NCI-H526 treated with DMSO at 0.1 percent for 48 hours (cell line): ENCODE measurements at places on chromosomes 2 and 18.
A peak's percentile ranks its signal among the peaks of the same experiment; 100 is the strongest.

GRCh38 chr2:33492399-33493134 is 16.1 kb downstream of the RASGRP3 start:
- no peak for DNase-seq

GRCh38 chr18:55400590-55401541 is 187.1 kb downstream of the TCF4 start:
- peak; percentile 23 for DNase-seq

GRCh38 chr2:216073773-216074172 is 7.8 kb downstream of the PECR start:
- no peak for DNase-seq

DNA sequence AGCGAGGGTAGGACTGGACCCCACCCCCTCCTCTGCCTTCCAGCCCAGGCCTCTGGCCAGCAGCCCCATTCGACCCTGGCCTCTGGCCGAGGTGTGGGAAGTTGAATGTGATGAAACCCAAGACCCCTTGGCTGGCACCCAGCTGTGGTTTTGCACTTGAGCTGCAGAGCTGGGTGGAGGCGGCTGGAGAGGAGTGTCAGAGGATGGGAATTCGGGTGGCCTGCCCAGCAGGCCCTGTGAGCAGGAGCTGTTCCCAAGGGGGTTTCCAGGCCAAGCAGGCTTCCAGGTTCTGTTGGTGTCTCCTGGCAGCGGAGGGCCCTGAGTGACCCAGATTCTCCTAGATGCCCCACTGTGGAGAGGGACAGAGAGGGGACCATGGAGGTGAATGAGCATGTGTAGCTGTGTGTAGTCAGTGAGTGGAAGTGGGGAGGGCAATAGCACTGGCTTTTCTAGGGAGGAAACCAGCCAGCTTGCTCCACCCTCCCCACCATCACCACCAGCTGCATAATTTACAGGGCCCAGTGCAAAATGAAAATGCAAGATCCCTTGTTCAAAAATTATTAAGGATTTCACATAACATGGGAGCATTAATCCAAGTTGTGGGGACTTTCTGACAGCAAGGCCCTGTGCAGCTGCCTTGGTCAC is 172.2 kb upstream of the HAAO start:
- DNase-seq: no peak

DNA sequence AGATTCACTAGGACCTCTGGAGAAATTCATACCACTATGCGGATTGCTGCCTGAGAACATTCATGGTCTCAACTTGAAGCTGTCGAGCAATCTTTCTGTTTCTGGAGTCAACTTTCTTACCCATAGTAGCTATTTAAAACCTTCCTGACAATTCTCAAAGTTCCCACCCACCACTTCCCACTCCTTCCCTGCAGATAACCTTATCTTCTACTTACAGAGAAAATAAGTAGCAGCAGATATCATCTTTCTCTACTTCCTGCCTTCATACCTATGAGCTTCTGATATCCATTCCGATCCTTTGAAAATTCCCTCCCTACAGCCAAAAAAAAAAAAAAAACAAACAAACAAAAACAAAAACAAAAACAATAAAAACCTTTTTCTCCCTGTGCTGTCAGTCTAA is 81.2 kb upstream of the CYRIA start:
- DNase-seq: no peak

DNA sequence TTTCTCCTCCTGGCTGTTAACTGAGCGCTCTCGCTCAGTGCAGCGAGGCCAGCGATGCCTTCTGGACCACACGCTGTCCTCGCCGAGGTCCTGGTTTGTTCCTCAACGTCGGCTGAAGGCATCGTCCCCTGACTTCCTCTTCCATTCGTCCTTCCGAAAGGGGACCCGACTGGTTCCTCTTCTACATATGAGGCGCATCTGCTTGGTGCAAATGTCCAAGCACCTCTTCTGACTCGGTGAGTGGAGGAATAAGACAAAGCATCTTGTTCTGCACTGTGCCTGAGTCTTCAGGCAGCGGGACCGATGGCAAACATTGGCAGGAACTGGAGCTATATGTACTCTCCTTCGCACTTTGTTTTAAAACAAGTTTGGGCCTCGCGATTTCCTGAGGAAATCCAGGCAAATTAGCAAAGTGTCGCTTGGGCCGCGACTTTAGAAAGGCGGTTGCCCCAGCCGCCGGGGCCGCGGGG is 621 bp upstream of the KCNS3 start:
- DNase-seq: no peak

DNA sequence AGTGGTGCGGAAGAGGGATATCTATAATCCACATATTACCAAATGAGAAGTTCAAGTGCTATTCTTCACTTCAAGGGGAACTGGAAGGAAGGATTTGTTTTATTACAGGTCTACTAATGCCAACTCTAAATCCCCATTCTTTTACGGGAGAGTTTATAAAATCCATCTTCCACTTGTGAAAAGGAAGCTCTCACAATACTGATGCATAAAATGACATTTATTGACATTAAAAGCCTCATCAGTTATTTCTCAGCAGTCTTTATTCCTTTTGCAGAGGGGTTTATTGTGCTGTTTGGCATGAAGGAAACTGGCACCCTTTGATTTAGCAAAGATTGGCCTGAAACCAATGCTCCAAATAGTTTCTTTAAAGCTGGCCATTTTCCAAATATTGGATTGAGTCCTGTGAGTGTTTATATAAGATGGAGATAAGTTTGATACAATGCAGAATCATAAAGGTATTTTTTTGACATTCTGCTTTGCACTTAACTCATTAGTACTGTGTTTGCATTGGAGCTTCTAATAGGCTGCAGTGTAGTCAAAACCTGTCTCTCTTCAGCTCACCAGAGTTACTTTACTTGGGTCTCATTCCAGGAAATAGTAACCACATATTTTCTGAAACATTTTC is 26.6 kb downstream of the LRP1B start:
- no peak for DNase-seq

DNA sequence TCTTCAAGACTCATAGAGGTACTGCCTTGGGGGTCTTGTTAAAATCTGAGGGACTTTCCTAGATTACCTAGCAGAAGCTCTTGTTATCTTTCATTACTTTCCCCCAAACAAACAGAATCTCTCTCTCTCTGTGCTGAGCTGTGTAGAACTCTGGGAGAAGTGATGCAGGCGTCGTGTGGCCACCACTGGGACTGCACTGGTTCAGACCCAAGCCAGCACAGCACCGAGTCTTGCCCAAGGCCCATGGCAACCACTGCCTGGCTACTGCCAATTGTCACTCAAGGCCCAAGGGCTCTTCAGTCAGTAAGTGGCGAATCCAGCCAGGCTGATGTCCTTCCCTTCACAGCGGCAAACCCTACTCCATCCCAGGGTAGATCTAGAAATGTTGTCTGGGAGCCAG is 28.6 kb downstream of the PPP1R1C start:
- DNase-seq: no peak

GRCh38 chr2:98468621-98469236 is 24.1 kb downstream of the INPP4A start:
- no peak for DNase-seq

GRCh38 chr2:23656597-23656973 is 270.3 kb downstream of the ATAD2B start:
- DNase-seq: no peak

GRCh38 chr18:12837747-12838146 is 46.3 kb downstream of the PTPN2 start:
- no peak for DNase-seq

DNA sequence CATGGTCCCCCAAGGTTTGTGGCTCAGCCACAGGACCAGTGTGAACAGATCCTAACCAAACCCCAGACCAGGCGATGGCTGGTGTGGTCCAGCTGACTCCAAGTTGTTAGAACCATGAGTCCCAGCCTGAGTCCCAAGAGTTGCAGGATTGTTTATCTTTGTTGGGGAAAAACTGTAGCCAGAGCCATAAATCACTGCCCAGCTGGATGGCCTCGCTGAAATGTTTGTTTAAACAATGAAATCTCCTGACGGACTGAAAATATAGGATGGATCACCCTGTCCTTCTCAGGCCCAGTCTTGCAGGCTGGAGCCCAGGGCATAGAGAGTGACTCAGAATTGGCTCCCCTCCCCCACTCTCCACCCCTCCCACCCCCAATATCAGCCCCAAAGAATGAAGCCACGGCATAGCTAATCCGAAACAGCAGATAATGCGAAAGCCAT is 36.4 kb downstream of the PKDCC start:
- no peak for DNase-seq

GRCh38 chr2:151638191-151638933 is 95.9 kb downstream of the NEB start:
- no peak for DNase-seq

DNA sequence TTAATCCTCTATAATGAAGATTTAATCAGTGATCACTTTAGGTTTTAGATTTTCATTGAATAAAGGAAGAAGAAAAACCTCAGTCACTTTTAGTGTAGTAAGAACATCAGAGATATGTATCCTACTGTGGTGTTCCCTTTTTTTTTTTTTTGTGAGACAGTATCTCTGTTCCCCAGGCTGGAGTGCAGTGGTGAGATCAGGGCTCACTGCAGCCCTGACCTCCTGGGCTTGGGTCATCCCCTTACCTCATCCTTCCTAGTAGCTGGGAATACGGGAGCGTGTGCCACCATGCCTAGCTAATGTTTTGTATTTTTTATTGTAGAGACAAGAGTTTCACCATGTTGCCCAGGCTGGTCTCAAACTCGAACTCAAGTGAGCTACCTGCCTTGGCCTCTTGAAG is 5.1 kb downstream of the SLC39A10 start:
- no peak for DNase-seq

DNA sequence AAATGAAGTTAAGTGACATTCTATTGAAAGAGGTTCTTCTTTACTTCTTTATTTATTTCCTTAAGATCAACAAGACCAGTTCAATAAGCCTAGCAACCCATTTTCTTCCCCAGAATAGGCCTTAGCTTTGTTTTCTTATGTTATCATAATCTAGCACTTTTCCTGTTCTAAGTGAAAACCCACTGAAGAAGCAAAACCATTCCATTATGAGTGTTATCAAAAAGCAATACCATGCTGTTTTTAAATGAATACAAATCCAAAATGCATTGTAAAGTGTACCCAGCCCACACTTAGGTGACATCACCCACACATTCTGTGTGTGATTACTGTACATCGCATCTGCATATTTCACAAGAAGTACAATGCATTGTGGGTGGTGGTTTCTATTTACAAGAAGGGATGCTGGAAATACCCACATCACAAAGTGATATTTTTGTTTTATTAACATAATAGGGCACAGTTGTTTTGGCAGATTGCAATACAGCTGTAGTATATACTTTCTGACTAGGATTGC is 679.5 kb downstream of the KCNJ3 start:
- no peak for DNase-seq

DNA sequence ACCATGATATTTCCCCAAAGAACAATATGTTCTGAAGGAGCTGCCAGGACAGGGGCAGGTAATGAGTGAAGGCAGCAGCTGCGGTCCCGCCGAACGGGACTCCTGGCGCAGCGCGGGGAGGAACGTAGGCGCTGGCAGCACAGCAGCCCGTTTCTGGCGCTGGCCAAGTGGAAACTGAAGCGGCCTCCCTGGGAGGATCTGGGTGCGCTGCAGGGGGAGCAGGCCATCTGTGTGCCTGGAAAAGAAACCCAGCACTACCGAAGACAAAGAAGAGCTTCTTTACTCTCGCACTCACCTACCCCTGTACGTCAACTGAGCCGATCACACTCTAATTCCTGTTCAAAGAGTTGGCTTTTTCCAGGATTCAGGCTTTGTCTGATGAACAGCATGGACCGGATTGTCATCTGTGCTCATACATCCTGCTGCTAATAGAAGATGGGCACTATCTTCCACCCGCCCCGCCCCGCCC is 11.8 kb downstream of the G6PC2 start:
- peak; percentile 59 for DNase-seq

- DNase-seq: no peak
Observed at GRCh38 chr18:58257461-58257860, 213.4 kb downstream of the NEDD4L start.
